ENCODE measurements at places on chromosomes 7 and 10. TPM values are rescaled to one million over a fixed set of nuclear protein-coding genes. Genes with fewer than 3 reads are reported as not detected.

- DNase-seq = no peak
These were observed 307.1 kb downstream of the MTERF1 start for GRCh38 chr7:91573405-91573804.

GRCh38 chr7:6542368-6542767, 8.9 kb downstream of the GRID2IP start:
- DNase-seq = no peak

- DNase-seq = no peak
These were observed 54.1 kb downstream of the ABLIM1 start for GRCh38 chr10:114603948-114604347.

DNA sequence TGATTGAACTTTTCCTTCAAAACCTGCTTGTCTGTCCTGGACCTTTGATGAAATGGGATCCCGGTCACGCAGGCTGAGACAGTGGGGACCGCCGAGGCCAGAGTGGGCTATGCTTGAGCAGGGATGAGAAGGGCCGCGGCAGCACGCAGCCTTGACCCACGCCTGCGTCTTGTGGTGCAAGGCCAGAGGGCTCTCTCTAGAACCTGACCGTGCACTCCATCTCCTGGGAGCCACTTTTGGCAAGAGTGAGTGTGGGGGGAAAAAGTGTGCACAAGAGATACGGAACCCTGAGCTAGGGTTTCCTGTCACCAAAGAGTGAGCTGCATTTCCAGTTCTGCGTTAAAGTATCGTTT, 42.4 kb downstream of the WIPI2 start:
- no peak for DNase-seq

DNA sequence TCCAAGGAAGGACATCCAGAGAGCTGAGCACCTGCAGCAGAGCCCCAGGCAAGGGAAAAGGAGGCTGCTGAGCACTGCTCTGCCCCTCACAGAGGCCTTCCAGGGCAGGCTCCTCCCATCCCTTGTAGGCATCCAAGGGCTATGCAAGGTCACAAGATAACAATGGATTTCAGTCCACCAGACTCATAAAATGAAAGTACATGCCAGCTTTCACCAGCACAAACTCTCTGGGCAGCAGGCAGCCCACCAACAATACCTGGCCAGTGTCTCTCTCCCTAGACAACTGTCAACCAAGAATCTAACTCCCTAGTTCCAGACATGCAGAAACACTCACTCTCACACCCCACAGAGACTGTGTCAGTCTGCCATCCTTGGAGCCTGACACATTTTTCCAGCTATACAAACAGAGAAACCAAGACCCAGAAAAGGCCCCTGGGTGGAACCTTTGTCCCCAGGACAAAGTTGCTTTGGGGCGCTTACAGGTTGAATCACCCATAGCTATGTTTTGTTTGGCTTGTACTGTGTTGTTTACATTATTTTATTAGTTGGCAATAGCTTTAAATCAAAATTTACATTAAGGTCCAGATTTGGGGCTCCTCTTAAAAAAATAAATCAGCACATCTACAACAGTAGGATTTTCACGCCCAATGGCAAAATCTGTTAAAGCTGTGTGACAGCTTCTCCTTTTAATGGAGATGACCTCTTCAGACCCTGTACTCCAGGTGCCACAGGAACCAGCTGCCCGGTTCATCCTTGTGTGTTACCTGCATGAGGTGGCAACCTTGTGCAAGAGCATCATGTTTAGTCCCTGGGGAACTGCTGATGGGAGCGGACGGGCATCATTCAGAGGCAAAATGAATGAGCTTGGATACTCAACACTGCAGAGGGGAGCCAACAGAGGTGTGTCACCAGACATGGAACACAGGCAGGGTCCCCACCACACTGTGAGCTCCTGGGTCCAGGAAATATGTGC, 5.2 kb downstream of the GRID1 start:
- no peak for DNase-seq

GRCh38 chr10:93591065-93591808, 9.8 kb downstream of the RBP4 start:
- no peak for DNase-seq

The KAZALD1 gene
- total RNA-seq = 3.4 TPM

DNA sequence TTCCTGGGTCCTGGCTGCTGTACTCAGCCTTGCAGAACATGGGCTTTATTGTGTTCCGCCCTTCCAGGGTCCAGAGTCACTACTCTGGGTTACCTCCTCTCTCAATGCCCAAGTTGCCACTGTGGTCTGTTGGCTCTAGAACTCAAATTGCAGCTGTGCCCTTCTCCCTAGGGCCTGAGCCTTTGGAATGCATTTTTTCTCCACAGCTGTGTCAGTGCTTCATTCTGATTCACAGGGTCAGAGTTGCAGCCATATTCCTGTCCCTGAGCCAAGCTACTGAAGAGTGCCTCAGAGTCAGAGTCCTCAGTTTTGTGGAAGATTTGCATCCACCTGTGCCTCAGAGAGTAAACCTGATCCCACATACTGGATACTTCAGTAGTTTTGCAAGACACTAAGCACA, 167.5 kb downstream of the ITGB1 start:
- no peak for DNase-seq

DNA sequence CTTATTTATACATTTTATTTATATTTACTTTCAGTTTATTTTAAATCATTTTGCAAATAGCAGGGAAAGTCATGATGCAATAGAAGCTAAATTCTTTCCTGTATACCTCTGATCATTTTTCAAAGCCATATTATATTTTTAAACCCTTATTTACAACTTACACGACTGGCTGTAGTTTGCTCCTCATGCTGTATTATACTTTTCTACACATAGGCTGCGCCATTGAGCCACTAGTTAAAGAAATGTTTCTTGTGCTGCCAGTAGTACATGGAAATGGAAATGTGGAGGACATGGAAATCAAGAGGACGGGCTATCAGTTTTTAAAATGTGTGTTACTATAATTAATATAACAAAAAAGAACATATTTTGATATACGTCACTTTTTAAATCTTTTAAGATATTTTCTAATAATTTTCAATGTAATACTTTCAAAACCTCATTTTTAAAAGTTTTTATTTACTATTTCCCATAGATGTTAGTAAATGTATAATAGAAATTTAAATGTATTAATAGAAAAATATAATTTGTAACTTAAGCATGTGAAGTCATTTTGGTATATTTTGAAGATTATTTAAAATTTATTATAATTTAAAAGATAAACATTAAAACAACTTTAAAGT, 118.5 kb downstream of the VTI1A start:
- DNase-seq = no peak

- no peak for DNase-seq
These were observed 102.7 kb downstream of the EVX1 start for GRCh38 chr7:27345164-27345887.

DNA sequence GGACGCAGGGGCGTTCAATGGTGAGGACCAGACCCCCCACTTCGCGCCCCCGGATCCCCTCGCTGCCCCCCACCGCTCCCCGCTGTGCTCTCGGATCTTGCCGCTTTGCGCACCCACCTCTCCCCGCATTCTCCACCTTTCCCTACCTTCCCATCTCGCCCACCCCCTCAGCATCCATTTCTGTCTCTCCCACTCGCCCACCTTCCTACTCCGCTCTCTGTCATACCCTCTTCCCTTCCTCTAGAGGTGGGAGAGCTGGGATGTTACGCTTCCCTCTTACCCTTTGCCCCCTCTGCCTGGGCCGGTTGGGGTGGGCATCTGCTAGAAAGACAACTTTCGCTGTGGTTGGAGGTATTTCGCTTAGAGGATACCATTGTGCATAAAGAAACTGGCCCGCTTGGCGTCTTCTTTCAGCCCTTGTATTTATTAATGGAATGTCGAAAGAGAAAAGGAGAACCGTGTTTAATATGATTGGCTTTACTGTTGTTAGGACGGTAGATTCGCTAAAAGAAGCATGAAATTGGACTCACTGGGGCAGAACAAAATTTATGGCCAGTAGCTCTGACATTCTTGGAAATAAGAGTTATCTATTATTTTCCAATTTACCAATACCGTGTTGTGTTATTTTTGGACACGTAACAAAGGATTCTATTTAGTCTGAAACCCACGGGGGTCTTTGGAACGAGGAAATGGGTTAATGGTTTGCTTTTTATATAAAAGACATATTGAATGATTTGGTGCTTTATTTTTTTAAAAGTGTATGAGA, 873 bp downstream of the PRKAR2B start:
- DNase-seq = no peak

- DNase-seq = no peak
These were observed 34.2 kb downstream of the GPER1 start for GRCh38 chr7:1121886-1122831.

DNA sequence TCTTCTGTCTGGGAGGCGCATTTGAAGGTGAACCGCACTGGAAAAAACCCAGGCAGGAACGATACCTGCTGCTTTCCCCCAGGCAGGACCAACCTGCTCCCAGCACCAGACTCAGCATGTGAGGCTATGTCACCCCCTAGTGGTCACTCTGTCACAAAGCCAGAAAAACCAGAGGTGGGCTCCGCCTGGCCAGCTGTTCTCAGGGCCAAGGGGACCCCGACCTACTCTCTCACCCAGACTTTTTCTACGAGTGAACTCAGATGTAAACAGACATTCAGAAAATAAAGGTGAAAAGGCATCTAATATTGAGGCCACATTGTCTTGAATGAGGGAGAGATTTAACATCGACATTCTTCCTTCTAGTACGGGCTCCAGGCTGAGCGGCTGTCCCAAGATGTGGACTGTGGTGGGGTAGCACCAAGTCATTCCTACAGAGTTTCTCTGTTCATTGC, 117.3 kb downstream of the PRKAG2 start:
- peak; percentile 75 for DNase-seq

The PAX4 gene
- total RNA-seq = not detected

The NEURL1 gene
- 1.2 TPM for total RNA-seq

GRCh38 chr10:121059351-121059750, 208.2 kb downstream of the WDR11 start:
- DNase-seq = no peak

The SYCE1 gene
- total RNA-seq = 0.34 TPM

- no peak for DNase-seq
These were observed 324.7 kb downstream of the TCERG1L start for GRCh38 chr10:130986846-130987245.

GRCh38 chr10:124991835-124992234, 49.9 kb downstream of the ZRANB1 start:
- no peak for DNase-seq

The ELAPOR2 gene
- total RNA-seq = 24.5 TPM

DNA sequence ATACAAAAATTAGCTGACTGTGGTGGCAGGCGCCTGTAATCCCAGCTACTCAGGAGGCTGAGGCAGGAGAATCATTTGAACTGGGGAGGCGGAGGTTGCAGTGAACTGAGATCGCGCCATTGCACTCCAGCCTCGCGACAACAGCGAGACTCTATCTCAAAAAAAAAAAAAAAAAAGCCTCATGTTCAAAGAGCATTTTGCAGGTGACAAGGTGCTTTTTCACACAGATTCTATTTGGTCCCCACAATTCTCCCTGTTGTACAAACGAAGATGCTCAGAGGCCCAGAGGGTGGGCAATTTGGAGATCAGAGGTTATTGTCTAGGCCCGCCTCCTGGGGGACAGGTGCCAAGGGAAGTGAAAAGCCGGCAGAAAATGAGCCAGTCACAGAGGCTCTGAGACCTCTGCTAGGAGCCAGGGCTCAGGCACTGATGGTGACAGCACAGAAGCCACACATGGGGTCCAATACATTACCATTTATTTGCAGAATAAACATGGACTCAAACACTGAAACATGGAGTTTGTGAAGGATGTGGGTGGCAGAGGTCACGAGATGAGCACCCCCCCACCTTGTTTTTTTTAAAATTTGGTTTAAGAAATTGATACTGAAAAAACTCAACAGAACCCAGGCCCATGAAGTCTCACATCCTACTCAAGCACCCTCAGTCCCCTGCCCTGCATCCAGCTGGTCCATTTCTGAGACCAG, 882 bp upstream of the GAL3ST4 start:
- no peak for DNase-seq

The INTS15 gene
- 38.0 TPM for total RNA-seq

DNA sequence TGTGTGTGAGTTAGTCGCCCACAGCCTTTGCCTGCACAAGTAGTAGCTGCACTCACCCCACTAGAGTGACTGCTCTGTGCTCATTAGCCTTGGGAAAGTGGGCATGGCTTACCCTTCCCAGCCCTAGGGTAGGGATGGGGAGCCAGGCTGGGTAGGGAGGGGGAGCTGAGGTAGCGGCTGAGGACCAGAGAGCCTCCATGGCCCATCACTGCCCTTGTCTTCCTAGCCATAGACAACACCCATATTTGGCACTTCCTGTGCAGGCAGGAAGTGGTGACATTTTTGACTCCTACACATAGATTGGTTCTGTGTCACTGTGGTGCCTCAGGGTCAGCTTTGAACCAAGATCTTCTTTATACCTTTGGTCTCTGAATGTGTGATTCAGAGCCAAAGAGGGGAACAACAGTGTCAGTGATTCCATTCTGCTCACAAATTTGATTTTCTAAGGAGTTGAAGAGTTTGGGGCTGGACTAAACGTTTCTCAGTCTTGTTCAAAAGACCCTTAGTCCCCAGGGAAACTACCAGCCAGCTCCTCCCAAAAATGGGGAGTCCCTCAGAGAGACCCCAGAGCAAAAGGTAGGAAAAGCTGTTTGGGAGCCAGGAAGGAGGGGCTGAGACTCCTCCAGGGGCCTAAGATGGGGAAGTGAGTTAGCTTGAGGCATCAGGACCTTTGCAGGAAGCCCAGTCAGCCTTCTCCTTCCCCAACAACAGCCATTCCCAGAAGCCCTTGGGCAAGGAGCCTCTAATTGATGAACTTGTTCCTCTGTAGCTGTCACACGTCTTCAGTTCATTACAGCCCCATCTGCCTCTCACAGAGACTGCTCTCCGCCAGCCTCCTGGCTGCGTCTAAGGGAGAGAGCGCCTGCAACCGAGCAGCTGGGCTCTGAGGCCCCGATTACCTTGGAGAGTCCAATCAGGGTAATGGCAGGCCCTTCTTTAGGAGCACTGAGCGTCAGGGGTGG, 135.0 kb downstream of the CDH23 start:
- DNase-seq = no peak

GRCh38 chr10:93703066-93703465, 674 bp upstream of the FRA10AC1 start:
- DNase-seq = no peak

DNA sequence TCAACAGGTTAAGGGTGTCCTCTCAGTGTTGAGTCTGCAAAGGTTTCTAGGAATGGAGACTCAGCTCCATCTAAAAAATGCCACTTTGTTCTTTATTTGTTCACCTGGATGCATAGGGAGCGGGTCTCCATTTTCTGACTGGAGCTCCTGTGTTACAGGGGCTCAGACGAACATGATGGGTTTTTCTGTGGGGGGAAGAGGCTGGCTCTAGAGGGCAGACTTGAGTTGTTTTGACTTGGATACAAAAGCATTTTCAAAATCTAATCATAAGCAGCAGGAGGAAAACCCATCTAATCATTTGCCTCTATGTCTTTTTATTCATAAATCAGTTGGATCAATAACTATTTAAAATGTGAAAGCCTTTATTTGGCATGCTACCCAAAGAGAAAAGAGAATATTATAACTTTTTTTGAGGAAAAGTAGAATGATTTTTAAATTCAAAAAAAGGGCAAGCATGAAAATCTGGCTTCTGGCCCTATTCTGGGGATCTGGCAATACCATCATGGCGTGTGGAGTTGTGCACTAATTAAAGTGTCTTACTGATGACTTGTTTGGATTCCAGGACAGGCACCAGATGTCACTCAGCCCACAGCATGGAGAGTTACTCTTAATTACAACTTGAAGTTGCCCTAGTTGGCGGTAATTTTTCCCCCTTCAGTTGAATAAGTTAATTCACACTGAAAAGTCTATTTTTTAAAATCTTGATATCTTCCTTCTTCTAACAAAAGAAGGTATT, 594.9 kb downstream of the REEP3 start:
- no peak for DNase-seq

GRCh38 chr7:102069931-102070629, 216.6 kb upstream of the SH2B2 start:
- no peak for DNase-seq

The KLF14 gene
- total RNA-seq = 0.36 TPM

Data from ureter (tissue), 1 donor.